ENCODE measurements at places on chromosomes 2 and 18. TPM values are rescaled to one million over a fixed set of nuclear protein-coding genes. Genes with fewer than 3 reads are reported as not detected.
A peak's percentile ranks its signal among the peaks of the same experiment; 100 is the strongest.

Gene UGT1A8
- not detected for polyA plus RNA-seq

Gene KLHL14
- polyA plus RNA-seq: not detected

Gene PFN4
- polyA plus RNA-seq: 0.52 TPM

Gene SLC9A2
- polyA plus RNA-seq: not detected

Gene NFATC1
- 0.73 TPM for polyA plus RNA-seq

Gene TMEM198
- 0.83 TPM for polyA plus RNA-seq

Gene LOXHD1
- not detected for polyA plus RNA-seq

Gene CERKL
- 0.09 TPM for polyA plus RNA-seq

Gene CYS1
- polyA plus RNA-seq: 0.12 TPM

Gene AQP12A
- not detected for polyA plus RNA-seq

Gene GAD1
- polyA plus RNA-seq: not detected

Gene SLC14A1
- polyA plus RNA-seq: 80.5 TPM

- no peak for DNase-seq
Measured at GRCh38 chr2:20425371-20425881, 21.4 kb upstream of the RHOB start.

DNA sequence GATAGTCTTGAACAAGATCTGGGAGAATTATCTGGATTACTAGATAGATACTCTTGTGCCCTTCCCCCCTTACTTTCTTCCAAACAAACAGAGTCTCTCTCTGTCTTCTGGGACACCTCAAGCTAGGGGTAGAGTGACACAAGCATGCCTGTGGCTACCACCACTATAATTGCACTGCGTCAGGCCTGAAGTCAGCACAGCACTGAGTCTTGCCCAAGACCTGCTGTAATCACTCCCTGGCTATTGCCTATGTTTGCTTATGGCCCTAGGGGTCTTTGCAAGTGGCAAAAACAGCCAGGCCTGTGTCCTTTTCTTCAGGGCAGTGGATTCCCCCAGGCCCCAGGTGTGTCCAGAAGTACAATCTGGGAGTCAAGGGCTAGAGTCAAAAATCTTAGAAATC is 106.6 kb downstream of the SLC5A7 start:
- no peak for DNase-seq

DNA sequence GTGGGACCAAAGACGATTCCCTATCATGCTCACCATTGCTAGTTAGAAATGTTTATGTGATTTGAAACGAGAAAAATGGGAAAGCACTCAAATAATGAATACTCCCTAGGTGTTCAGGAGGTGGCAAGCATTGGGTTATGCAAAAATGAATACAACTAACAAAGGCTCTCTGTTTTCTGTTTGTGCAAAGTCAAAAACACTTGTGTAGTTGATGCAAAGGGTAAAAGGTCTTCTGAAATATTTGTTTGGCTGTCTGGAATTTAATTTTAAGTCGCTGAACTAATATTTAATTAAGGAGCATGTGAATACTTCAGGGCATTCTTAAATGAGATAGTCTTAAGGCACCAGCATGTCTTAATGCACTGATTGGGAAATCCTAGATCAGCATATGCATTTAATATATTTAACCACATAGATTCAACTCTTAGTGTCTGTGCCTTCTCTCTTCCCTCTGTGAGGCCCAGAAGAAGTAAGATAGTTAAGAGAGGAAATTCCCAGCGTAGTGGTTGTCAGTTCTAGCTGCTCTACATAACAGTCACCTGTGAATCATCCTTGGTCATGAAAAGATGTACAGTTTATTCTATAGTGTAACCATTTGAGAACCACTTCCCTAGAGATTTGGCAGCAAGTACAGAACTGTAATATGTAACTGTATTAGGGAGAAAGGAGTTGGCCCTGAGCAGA is 111.9 kb downstream of the EPC2 start:
- DNase-seq: peak; percentile 47

DNA sequence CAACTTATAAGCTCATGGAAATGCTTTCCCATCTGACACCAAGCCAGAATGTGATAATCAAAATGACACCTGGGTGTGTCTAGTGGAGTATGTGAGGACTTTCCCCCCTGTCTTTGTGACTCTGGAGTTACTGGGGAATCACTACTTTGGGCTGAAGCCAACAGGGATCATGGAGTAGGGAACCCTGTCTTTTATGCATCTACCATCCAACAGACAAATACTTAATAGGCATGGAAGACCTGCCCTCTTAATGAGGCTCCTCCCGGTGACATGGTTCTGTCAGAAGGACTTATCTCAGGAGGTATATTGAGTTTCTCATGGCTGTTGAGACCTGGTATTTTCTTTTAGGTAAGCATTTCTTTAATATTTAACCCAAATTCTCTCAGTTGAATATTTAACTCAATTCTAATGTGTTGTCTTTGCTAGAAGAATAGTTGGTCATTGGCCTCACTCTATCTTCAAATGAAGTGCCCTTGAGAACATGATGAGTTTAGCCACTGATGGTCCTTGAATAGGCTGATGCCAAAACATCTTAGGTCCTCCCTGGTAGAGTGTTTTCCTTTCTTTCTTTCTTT is 42.1 kb downstream of the TGIF1 start:
- no peak for DNase-seq

GRCh38 chr2:209472871-209473270 is 49.0 kb downstream of the MAP2 start:
- no peak for DNase-seq

GRCh38 chr2:55428258-55428657 is 8.6 kb upstream of the CCDC88A start:
- DNase-seq: no peak

DNA sequence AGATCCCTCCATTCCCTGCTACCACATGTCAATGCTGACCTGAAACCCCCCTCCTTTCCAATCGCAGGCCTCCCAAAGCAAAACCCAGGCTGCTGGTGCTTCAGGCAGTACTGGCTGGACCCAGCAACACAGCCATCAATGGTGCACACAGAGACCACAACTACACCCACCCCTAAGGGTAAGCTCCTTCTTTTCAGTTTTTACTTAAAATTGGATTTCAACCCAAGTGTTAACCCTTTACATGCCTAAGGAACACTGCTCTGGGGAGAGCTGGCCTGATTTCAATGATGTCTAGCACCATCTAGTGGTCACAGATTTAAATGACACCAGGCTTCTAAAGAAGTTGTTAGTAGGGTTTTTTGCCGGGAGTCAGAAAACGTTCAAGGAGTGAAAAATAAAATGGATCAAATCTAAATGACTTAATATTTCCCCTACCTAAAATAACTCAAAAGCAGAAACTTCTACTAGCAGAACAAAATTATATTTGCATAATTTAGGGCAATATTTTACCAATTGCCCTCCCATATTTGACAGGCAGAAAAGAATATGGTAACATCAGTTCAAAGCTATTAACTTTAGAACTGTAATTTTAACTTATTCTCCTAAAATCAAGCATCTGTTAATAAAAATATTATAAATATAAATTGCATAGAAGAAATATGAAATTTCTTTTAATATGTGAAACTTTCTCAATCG is 24.6 kb downstream of the FECH start:
- no peak for DNase-seq

DNA sequence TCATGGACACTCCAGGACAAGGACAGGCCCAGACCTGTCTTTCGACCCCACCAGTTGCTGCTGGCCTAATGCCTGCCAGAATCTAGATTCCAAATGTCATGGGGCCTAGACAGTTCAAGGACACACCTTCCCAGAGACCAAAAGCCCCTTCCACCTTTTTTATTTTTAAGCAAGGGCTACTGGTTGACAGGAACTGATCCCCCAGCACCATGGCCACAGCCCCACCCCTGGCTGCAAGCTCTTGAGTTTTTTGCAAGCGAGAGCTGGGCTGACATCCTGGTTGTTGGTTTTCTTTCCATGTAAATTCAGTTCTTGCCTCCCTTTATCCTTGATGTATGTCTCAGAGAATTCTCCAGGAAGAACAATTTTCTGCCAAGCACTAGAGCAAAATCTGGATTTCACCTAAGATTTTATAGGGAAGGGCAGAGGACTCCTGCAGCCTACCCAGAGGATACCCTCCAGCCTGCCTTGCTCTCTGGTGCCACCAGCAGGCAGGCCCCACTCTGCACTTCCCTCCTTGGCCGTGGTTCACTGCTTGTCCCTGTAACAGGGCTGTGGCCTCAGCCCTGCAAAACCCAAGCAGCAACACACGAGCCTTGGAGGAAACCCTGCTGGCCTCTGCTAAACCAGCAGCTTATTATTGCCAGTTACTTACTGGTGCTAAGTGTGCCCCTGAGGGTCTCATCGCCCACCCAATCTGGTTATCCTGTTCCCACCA is 97.7 kb downstream of the TWIST2 start:
- no peak for DNase-seq

DNA sequence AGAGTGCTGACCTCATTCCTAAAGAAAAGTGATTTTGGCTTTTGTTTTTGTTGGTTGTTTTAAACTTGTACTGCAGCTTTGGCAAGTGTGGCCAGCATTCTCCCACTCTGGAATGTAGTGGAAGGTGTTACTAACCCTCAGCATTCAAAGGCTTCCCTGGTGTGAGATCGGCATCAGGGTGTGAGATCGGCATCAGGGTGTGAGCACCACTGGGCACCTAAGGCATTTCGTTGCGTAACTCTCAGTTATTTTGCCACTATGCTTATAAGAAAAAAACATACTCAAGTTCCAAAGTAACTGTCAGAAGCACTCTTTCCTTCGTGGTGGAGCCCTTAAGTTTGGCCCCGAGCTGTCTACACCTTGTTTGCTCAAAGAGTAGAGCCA is 1.7 kb downstream of the CYBRD1 start:
- no peak for DNase-seq

DNA sequence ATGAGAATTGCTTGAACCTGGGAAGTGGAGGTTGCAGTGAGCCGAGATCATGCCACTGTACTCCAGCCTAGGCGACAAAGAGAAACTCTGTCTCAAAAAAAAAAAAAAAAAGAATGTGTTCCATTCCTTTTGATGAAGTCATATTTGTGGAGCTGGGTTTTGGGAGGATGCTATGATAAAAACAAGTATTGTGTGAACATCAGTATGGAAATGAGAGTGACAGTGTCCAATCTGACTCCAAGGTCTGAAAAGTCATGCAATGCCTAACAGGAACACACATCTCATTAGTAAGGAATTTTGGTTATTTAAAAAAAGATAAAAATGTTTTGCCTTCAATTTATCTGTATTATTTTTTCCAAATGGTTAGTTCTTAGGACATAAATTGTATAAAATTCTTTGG is 11.8 kb downstream of the GCFC2 start:
- DNase-seq: no peak

- DNase-seq: no peak
Measured at GRCh38 chr2:226477221-226478108, 322.2 kb downstream of the IRS1 start.

DNA sequence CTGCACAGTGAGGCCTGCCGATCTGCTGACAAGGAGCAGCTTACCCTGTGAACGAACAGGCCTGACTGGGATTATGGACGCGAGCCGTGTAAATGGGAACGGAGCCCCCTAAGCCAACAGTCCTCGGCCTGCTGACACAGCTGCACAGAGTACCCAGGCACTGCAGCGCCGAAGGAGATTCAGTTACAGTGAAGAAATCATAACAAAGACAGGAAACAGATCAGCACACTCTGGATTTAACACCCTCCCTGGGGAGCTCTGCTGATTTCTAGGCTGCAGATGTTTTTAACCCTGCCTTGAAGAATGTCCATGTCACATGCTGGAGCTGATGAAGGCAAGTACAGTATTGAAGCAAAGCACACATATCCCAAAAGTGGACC is 43.4 kb downstream of the COLEC12 start:
- no peak for DNase-seq

- no peak for DNase-seq
Measured at GRCh38 chr2:44164617-44165016, 4.1 kb upstream of the PPM1B start.

GRCh38 chr2:2727876-2728511 is 396.9 kb upstream of the MYT1L start:
- DNase-seq: no peak

DNA sequence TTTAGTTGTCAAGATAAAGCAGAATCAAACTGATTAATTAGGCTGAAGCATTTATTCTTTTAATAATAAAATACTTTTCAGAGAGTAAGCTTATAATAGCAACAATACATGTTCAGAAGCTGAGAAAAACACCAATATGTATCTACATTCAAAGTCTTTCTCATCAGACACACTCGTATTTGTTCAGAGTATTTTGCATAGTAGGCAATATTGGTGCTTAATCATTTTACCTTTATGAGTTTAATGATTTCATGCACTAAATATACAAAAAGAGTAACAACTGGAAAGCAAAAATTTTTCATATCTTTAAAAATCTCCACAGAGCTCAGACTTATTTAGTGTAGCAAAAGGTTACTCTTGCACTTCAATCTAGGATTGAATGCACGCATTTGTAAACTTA is 313.9 kb downstream of the ZEB2 start:
- no peak for DNase-seq

DNA sequence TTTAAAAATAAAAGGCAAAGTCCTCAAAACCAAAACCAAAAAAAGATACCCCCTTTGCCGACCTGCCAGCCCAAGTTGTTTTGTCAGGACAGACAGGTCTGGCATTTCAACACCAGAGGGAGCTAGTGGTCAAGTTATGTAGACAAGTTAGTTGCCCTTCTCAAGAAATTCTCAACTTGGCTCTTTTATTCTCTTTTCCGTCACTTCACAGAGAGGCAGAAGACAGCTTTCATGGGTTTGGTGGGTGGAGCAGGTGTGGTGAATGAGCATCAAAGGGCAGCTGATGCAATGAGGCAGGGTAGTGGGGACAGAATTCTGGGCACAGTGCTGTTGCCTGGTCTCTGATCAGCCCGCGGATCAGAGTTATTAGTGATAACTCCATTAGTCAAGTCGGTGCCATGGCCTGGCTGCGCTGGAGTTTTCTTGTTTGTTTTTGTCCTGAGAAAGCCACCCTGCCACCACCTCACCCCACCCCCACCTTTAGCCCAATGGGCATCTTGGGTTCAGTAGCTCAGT is 303.7 kb upstream of the EPAS1 start:
- DNase-seq: peak; percentile 78

- DNase-seq: no peak
Measured at GRCh38 chr2:52429171-52429570, 1338.4 kb upstream of the CHAC2 start.

GRCh38 chr2:151576080-151576479 is 158.2 kb downstream of the NEB start:
- no peak for DNase-seq

DNA sequence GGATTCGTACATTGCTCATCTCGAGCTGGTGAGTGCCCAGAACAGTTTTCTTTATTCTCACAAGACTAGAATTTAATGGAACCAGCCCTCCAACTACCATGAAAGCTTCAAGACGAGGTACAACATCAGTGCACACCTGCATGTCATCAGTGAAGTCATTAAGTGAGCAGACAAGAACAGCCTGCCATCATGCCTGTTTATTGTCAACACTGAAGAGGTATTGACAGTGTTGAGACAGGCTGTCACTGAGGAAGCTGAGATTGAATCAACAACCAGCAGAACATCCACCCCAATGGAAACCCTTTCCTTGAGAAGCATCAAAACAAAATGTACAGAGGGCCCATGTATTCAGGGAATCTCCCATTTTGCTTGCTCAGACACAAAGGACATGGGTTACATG is 148.0 kb upstream of the TCF4 start:
- no peak for DNase-seq

DNA sequence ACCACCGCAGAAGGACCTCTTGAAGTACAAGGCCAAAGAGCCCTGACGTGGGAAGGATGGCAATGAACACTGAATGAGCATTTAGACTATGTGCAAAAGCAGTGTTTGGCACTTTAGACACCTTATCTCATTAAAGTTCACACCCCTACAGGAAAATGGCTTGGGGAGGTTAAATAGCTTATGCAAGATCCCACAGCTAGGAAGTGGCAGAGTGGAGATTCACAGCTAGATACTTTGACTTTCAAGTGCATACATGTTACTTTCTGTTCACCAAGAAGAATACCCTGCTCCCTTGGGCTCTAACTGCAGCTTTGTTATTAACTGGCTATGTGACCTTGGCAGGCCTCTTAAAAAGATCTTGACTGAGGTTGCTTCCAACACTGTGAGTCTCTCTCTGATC is 58.2 kb downstream of the ICOS start:
- no peak for DNase-seq

All from AG04450 (cell line).